Gastrocnemius medialis (tissue), 4 donors: ENCODE measurements at places on chromosomes 4 and X. TPM values are rescaled to one million over a fixed set of nuclear protein-coding genes. Genes with fewer than 3 reads are reported as not detected.

The HSFX2 gene
- total RNA-seq = 0.49 TPM

The TIMM17B gene
- 78.8 TPM for total RNA-seq

The RBM46 gene
- total RNA-seq = not detected

DNA sequence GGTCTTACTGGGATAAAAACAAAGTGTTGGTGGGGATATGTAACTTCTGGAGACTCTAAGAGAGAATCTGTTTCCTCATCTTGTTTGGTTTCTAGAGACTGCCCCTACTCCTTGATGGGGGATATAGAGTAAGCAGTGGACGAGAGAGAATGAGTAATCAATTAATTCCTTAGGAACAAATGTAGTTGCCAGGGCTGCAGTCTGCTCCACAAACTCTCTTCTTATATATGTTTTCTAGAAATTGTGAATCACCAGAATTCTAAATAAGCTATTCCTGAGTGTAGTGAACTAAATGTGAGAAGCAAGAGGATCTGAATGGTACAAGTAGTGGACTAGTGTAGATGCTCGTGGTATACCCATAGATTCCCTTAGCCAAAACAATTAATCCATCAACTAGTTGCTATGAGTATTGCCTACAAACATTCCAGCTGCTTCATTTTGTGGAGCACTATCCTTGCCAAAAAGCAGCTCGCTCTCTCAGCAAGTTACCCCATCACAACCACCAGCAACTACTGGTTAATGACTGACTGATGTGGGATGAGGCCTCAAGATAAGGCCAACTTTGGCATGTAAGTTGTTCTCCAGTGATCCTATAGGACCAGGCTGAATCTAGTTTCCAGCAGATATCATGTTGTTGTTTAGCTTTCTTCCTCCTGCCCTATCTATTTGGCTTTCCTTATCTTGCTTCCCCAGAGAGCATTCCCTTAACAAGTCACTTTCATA is 273.0 kb downstream of the SLC7A11 start:
- no peaks in the 10 kb centered on the region for H3K27me3 ChIP-seq
- no peak for DNase-seq
- H3K4me3 ChIP-seq = no peak overlapping the region
- H3K27ac ChIP-seq = no peak overlapping the region
- no peaks in the 10 kb centered on the region for H3K36me3 ChIP-seq

GRCh38 chr4:101682946-101683345 is 107.6 kb upstream of the BANK1 start:
- H3K4me1 ChIP-seq = no peaks in the 10 kb centered on the region
- no peak for DNase-seq
- no peak overlapping the region for H3K4me3 ChIP-seq

- no peaks in the 10 kb centered on the region for H3K36me3 ChIP-seq
- no peak for DNase-seq
- no peak overlapping the region for H3K4me3 ChIP-seq
Observed at GRCh38 chrX:97387004-97387403, 503.3 kb downstream of the RPA4 start.

The GYPE gene
- total RNA-seq = not detected

- no peaks in the 10 kb centered on the region for H3K27me3 ChIP-seq
- H3K4me3 ChIP-seq = no peak overlapping the region
- H3K4me1 ChIP-seq = no peaks in the 10 kb centered on the region
- H3K27ac ChIP-seq = no peak overlapping the region
- DNase-seq = no peak
Observed at GRCh38 chr4:13142191-13142590, 341.9 kb downstream of the RAB28 start.

DNA sequence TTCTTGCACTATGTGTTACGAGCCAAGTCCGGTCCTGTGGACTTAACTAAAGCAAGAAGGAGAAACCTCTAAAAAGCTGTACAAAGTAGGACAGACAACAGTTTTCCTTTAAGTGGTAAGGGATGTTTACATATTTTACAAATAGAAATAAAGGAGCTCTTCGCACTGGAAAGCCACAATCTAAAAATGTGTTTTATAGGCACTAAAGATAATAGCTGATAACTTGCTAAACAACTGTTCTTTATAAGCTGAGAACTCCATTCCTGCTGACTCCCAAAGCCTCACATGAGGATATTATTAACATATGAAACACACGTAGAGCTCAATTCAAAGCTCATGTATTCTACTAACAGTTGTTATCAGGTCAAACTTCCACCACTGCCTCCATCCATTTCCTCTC is 519.9 kb downstream of the INPP4B start:
- H3K36me3 ChIP-seq = no peaks in the 10 kb centered on the region
- no peak for DNase-seq
- no peak overlapping the region for H3K4me3 ChIP-seq
- no peak overlapping the region for H3K27ac ChIP-seq
